IMR-90 (cell line): ENCODE measurements at places on chromosomes 6 and 20. TPM values are rescaled to one million over a fixed set of nuclear protein-coding genes. Genes with fewer than 3 reads are reported as not detected.
A peak's percentile ranks its signal among the peaks of the same experiment; 100 is the strongest.

The MCHR2 gene
- total RNA-seq, result not detected in 2 replicates

- DNase-seq, result no peak
These were observed 42.4 kb upstream of the TMX4 start for GRCh38 chr20:8061861-8062518.

GRCh38 chr6:13762611-13763441, 51.2 kb upstream of the RANBP9 start:
- DNase-seq, result peak; percentile 90

DNA sequence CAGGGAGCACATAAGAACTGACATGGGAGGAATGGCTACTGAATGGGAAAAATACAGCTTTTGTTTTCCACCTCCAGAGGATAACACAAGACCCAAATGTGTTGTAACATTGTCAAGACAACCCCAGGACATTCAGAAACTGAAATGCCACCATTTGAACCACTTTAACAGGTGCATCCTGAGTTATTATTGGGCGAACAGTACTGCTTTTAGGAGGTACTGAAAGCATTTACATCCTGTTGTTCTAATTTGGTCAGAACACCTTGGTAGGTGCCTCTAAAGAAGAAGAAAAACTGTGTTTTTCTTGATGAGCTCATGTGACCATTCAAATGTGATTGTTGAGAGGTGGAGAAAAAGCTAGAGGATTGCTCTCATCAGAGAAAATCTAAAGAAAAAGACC, 6.4 kb upstream of the TXNDC5 start:
- no peak for DNase-seq

GRCh38 chr6:150027806-150028565, 2.7 kb upstream of the RAET1L start:
- DNase-seq, result no peak

The CDH26 gene
- total RNA-seq, result not detected in 2 replicates

DNA sequence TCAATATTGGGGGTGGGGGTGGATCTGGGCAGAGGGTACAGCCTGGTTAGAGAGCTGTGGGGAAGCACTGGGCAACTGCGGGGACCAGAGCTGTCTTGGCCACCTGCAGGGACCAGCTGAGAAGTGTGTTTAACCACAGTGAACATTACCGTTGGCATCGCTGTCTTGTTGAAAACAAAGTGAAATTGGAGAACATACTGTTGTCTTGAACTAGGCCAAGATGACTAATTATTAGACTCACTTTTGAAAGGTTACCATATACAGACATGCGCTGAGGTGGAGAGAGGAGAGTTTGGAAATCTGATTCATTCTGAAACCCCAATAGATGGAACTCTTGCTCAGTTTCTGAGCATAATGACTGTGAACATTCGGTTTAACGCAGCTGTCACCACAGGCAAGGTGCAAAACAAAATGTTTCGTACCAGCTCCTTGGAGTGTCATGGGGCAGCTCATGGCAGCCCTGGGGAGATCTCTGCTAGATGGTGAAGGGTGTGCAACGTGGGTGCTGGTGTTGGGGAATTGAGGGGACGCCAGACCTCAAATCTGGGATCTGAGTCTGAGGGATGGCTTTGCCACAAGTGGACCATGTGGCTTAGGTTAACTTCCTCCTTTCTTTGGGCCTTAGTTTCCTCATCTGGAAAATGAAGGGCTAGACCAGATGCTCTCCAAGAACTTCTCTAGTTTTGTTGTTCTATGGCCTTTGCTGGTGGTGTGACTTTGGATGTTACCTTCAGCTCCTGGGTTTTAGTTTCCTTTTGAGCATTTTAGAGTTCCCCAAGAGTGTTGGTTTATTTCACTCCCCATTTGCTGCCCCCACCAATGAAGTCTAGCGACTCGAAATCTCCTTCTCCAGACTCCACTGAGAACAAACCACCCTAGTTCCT, 24.6 kb upstream of the GTSF1L start:
- DNase-seq, result peak; percentile 92

DNA sequence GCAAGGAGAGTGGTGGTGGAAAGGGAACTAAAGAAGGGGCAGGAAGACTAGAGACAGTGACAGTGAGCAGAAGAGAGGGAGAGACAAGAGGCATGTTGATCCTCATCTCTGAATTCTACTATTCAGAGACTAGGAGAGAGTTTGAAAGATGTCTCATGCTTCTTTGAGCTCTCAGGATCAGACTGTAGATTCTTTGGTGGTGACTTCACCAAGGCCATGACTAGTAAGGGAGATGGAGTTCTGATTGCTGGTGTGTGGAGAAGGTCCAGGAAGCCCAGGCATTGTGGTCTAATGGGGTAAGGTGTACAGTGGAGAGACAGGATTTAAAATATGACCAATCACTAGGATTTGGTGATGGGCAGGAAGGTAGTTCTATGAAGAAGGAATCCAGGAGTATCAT, 713 bp downstream of the WFDC9 start:
- DNase-seq, result no peak

- DNase-seq, result peak; percentile 34
These were observed 10.2 kb upstream of the TMEM170B start for GRCh38 chr6:11527274-11527870.

The GPANK1 gene
- total RNA-seq, result 6.1 and 7.2 TPM in 2 replicates

DNA sequence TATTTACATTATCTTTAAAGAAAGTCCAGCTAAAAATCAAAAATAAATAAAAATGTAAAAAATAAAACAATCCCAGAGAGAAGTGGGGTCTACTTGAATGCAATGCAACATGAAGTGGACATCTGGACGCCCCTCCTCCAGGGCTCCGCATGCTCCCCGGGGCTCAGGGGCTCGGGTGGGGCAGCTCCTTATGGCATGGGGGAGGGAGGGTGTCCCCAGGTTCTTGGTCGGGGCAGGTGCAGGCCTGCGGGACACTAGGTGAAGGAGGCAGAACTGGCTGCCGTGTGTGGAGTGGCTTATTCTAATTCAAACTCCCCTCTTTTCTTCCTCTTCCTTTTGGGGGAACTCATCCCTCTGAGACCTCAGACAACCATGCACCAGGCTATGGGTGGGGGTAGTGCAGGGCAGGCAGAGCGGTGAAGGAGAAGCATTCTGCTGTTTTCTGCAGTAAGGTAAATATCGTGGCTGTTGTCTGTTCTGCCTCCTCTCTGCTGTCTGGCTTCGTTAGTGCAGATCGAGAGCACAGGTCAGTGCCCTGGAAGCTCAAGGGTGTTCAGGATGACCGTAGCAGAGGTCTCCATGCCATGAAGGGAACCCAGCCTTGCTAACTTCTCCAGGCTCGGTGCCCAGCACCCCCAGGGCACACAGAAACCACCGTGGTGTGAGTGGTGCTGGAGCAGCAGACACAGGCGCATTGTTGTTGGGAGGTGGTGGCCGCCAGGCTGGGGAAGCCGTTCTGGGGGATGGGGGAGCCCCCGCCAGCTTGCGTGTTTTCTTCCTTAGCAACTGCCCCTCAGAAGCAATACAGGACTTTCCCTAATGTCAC, 82.6 kb downstream of the TTLL2 start:
- DNase-seq, result no peak

- no peak for DNase-seq
These were observed 1.0 kb downstream of the POU3F2 start for GRCh38 chr6:98835149-98836024.

The PLA2G7 gene
- total RNA-seq, result not detected in 2 replicates

DNA sequence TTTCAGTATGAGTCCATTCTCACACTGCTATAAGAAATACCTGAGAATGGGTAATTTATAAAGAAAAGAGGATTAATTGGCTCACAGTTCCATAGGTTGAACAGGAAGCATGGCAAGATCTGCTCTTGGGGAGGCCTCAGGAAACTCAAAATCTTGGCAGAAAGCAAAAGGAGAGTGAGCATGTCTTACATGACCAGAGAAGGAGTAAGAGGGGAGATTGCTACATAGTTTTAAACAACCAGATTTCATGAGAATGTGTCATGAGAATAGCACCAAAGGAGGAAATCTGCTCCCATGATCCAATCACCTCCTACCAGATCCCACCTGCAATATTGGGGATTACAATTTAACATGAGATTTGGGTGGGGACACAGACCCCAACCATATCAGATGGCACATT, 672.4 kb downstream of the HTR1B start:
- no peak for DNase-seq

The NHLRC1 gene
- total RNA-seq, result 0.83 and 1.1 TPM in 2 replicates

The BACH2 gene
- 1.1 and 1.3 TPM in 2 replicates for total RNA-seq

DNA sequence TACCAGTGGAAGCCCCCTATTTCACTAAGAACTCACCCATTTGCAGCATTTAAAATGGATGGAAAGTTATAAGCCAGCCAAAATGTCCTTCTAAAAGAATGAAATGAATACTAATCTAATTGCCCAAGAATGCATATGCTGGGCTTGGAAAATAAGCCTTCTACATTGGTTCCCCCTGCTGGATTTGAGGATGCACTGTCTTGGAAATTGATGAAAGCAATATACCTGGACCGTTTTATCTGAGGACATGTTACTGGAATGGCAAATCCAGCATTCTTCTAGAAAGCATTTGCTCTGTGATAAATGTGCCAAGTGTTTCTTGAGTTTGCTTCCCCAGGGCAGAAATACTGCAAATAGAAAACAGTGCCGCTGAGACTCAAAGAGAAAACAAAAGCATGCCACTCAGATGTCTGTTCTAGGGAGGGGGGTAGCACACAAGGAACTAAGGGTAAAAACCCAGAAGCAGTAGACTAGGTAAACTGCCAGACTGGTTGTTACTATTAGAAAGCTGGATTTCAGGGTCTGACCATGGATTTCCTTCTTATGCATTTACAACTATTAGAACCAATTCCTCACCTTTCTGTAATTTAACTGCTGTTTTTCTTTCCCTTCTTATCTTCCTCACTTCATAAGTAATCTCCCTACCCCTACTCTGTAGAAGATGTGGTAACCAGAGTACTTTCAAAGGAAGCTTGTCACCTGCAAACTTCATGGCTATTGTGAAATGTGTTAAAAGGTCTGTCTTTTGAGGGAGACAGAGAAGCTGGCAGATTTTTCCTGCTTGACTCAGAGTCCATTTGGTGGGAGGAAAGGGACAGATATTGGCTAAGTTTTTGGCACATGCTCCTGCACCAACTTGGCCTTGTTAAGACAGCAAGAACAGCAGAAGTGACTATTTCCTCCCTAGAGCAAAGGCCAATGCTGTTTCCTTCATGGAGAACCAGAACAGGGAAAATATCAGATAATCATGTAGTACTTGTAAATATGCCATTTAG, 642.6 kb downstream of the KIF16B start:
- peak; percentile 39 for DNase-seq

DNA sequence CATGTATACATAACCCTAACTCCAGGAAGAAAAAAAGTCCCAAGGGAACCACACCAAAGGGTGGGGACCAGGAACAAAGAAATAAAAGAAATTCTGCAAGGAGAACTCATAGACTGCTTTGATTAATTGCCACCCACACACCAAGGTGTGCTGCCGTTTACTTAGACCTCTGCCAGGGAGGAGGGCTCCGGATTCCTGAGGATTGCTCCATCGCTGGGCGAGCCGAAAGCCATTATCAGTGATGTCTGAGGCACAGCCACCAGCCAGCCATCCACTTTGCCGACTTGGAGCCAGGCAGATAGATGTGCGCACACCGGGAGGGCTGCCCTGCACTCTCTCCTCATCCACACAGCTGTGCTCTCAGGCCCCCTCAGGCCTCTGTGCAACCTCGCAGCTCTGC, 272.7 kb upstream of the FOXQ1 start:
- DNase-seq, result no peak

The ZNF391 gene
- total RNA-seq, result 0.18 and 0.28 TPM in 2 replicates

- DNase-seq, result no peak
These were observed 3.4 kb upstream of the JARID2 start for GRCh38 chr6:15242503-15242902.

DNA sequence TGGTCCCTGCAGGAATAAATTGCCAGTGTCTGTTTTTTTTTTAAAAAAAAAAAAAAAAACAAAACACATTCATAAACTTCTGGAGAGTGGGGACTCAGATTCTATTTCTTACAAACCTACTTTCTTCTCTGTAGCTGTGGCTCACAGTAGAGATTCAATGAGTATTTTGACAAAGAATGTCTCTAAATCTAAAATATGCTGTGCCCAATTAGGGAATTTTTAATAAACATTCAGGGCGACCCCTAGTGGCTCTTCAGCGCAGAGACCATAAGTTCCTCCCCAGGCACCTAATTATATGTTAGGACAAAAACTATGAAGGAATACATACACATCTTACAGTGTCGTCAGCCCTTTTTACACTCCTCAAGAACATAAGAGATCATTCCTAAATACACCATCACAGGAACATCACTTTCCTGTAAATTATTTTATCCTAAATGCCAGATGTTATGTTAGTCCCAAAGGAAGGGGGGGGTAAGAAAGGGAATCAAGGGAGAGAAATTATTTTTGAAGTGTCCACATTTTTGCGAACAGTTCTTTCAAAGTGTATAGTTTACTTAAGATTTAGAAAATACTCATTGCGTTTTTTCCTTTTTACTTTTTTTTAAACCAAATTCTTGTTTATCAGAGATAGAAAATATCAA, 21.8 kb upstream of the NAA20 start:
- DNase-seq, result peak; percentile 64

- no peak for DNase-seq
These were observed 405.0 kb downstream of the CDKAL1 start for GRCh38 chr6:20939161-20939775.

- DNase-seq, result no peak
These were observed 66.0 kb upstream of the TXNDC5 start for GRCh38 chr6:7976485-7977056.

GRCh38 chr6:10756085-10756484, 8.5 kb downstream of the TMEM14B start:
- DNase-seq, result no peak

The SLC39A7 gene
- 134 and 135 TPM in 2 replicates for total RNA-seq

- DNase-seq, result no peak
These were observed 67.0 kb upstream of the SIRPA start for GRCh38 chr20:1827974-1828785.

The SLX4IP gene
- 5.9 and 6.1 TPM in 2 replicates for total RNA-seq

DNA sequence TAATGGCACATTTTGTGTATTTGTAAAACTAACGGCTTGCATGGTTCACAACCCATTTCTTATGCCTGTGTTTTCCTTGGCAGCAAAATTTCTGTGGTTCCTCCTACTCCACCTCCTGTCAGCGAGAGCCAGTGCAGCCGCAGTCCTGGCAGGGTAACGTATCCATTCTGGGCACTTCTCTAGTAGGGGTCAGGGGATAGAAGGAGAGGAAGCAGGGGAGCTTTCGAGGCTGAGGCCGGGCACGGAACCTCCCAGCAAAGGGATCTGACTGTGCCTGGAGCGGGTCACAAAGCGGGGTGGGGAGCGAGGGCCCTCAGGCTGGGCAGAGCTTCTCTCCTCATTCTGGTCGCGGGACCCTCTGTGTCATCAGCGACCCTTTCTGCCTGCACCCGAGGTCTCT, 58.4 kb downstream of the SYTL3 start:
- peak; percentile 60 for DNase-seq

- no peak for DNase-seq
These were observed 296.8 kb downstream of the PREX1 start for GRCh38 chr20:48530957-48531356.
